CD8-positive, alpha-beta memory T cell (primary cell): ENCODE measurements at places on chromosomes 6 and 20.
A peak's percentile ranks its signal among the peaks of the same experiment; 100 is the strongest.

DNA sequence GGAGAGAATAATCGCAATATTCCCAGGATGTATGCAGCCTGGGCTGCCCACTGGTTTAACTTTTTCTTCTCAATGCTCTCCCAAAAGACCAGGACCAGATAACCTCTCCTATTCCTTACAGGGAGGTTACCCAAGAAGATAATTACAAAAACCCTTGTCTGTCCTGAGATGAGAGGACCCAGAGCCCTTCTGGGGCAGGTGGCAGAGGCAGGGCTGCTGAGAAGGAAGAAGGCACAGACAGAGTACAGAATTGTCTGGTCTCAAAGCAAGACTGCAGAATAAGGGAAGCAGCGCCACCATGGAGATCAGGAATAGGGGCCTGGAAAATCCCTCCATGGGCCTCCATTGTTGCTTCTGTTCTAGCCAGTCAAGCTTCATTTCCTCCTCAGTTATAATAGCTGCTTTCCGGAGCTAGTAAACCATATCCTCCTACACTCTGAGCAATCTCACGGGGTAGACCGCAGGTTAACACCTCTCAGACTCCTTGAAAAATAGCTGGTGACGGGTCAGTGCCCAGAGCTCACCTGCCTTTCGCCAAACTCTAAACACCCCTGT, 463 bp upstream of the HLA-DMB start:
- H3K36me3 ChIP-seq, result no peaks in the 10 kb centered on the region
- peak; percentile 56 for DNase-seq
- peak overlapping the region; percentile 73 for H3K4me3 ChIP-seq
- peak overlapping the region; percentile 73 for H3K27ac ChIP-seq
- peaks cover 59% of the 10 kb centered on the region for H3K4me1 ChIP-seq

DNA sequence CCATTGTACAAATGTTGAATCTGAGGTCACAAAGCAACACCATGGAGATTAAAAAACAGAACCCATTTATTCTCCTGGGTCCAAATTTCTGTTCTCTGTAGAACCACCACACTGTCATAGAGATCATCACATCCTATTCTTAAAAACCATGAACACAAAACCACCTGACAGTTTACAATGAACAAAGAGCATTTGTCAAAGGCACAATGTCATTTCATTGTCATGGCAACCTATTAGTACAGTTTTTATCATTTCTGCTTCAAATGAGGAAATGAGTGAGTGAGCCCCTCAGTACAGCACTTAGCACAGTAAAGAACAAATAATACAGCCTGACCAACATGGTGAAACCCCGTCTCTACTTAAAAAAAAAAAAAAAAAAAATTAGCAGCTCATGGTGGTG, 23.1 kb upstream of the LAMP5 start:
- no peaks in the 10 kb centered on the region for H3K4me1 ChIP-seq
- no peak for DNase-seq
- H3K4me3 ChIP-seq, result no peak overlapping the region
- no peaks in the 10 kb centered on the region for H3K27me3 ChIP-seq
- H3K27ac ChIP-seq, result no peak overlapping the region

GRCh38 chr6:83976871-83977270, 56.7 kb upstream of the MRAP2 start:
- H3K27me3 ChIP-seq, result no peaks in the 10 kb centered on the region
- no peak overlapping the region for H3K4me3 ChIP-seq

- DNase-seq, result no peak
- no peak overlapping the region for H3K27ac ChIP-seq
- H3K27me3 ChIP-seq, result no peaks in the 10 kb centered on the region
Measured at GRCh38 chr20:38315290-38315966, 11.5 kb downstream of the BPI start.

DNA sequence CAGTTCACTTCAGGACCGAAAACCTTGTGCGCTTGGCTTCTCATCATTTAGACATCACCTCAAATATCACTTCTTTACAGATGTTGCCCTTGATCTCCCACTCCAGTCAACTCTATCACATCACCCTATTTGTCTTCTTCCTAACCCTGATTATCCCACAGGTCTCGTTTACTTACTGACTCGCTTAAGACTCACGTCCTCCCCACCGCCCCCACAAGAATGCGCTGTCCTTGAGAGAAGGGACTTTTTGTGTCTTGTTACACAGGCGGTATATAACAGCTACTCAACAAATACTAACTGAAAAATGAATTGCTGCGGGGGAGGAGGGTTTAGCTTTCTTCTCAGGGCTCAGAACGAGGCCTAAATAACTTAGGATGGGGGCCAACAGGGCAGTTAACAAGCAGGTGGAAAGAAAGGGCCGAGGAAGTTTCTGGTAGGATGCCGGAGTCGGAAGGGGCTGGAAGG, 527 bp downstream of the TOMM34 start:
- no peaks in the 10 kb centered on the region for H3K27me3 ChIP-seq
- DNase-seq, result peak; percentile 26
- H3K27ac ChIP-seq, result peak overlapping the region; percentile 58
- peak overlapping the region; percentile 72 for H3K4me3 ChIP-seq
- H3K36me3 ChIP-seq, result peaks cover 18% of the 10 kb centered on the region
- H3K4me1 ChIP-seq, result peaks cover 32% of the 10 kb centered on the region
